ENCODE measurements at places on chromosomes 6 and 20.
A peak's percentile ranks its signal among the peaks of the same experiment; 100 is the strongest.

DNA sequence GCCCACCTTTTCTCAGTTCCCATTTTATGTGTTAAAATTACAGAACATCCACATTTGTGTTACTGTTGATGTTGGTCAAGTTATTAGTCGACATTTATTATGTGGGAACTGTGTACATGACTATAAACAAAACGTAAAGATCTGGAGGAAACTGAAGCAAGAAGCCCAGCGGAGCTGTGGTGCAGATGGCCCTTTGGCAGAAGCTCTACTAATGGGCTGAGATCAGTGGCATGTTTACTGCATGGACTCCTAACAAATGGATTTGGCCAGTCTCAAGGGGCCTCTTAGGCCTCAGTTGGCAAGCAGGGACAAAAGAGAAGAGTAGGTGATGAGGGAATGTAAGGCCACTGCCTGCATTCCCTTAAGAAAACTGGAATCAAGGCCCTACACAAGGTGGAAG is 282.1 kb upstream of the TCF21 start:
- no peak for DNase-seq

DNA sequence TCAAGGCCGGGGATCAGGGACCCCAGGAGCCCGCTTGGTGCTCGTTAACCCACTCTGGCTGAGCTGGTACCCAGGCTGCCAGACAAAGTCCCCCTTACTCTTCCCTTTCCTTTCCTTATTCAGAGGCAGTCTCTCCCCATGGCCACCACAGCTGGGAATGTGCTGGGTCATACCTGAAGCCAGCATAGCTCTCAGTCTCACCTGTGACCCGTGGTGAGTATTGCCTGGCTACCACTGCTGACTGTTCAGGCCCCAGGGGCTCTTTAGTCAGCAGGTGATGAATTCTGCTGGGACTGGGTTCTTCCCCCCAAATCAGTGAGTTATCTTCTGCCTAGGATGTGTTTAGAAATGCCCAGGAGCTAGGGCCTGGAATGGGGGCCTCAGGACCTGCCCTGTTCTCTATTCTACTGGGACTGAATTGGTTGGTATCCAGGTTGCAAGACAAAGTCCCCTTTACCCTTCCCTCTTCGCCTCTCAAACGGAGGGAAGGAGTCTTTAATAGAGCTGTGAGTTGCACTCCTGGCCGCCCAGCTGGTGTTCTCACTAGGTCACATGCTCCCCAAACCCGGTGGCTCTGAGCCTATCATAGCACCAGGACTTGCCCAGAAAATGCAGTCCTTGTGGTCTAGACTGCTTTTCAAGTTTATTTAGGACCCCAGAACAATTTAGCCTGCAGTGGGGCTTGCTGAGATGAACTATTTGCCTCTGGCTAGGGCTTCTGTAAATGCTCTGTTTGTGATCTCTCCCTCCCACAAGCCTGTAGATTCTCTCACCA is 64.6 kb downstream of the MYO6 start:
- DNase-seq, result no peak

- peak; percentile 82 for DNase-seq
These were observed 483 bp downstream of the NCOA6 start for GRCh38 chr20:34824806-34825529.

DNA sequence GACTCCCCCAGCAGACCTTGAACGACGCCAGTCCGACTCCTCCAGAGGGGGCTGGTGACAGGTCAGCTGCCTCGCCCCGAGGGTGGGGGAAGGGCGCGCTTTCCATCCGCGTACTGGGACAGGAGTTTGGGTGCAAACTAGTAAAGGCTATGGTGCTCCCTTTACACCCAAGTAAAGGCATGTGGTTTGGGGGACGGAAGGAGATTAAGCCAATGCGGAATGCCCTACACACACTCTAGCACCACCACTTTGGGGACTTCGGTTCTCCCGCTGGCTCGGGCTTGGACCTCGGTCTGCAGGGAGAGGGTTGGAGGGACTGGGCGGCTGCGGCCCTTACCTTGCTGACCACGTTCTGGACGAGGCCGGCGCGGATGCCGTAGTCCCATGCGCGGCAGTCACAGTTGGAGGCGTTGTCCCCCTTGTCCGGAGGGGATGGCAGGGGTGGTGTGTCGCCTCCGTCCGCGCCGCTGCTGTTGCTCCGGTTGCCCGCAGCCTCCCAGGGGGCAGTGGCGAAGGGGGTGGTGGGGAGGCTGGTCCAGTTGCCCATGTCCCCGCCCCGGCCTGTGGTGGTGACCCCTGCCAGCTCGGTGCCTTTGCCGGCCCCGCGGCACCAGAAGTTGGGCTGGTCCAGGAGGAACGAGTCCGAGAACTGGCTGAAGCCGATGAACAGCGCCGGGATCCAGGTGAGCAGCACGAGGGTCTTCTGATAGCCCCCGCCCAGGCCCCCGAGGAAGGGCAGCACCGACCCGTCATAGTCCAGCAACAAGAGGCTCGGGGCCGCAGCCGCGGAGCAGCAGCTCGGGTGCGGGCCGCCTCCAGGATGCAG is 1.1 kb downstream of the SLC22A23 start:
- DNase-seq, result peak; percentile 51

GRCh38 chr20:47972916-47973309 is 187.6 kb upstream of the SULF2 start:
- DNase-seq, result no peak

DNA sequence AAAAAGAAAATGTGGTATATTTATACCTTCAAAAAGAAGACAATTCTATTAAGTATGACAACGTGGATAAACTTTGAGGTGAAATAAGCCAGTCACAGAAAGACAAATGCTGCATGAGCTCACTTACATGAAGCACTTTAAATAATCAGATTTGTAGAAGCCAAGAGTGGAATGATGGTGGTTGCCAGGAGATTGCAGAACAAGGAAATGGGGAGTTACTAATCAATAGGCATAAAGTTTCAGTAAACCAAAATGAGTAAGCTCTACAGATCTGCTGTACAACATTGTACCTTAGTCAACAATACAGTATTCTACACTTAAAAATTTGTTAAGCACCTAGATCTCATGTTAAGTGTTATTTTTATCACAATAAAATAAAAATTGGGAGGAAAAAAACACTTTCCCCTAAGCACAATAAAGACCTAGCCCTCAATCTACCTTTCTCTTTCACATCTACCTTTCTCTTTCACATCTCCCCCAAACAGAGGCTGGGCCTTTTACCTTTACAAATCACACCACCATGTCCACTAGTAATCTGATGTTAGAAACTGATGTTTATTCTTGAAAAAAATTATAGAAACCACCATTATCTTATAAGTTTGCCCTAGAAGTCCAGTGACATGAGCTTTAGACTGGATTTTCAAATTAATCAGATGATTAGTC is 73.9 kb downstream of the PKIB start:
- DNase-seq, result no peak

DNA sequence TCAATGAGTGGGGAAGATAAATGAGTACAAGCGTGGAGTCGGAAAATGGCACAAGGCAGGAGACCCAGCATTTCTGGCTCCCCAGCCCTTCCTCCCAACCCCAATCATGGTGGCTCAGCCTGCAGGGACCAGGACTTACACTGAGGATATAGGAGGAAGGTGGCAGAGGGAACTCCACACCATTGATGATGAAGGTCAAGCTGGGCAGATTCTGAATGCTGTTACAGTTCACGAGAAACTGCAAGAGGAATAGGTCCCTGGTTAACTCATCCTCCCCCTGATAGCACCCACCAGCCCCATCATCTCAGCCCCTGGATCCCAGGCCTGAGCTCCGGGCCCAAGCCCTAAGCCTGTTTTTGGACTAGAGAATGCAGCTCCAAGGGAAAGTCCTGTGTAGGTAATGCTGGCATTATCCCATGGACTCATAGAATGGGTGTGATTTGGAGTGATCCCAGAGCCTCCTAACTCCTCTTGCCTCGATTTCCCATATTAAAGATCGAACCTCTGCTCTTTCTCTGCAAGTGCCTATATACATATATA is 2.3 kb upstream of the TFEB start:
- DNase-seq, result no peak

GRCh38 chr6:14191761-14192160 is 74.2 kb downstream of the CD83 start:
- DNase-seq, result no peak

DNA sequence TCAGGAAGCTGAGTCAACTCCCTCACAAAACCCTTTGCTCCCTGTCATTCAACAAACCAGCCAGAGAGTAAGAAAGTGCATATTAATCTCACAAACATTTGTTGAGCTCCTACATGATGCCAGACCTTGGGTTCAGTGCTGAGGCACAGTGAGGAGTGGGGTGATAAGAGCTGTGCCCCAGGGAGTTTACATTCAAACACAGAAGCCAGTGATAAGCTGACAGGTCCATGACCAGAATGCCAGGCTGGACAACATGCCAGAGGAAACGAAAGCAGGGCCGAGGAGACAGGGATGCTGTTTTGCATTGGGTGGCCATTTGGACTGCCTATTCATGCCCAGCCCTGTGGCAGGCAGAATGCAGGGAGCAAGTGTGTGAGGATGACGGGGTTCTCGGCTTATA is 76.7 kb downstream of the LRFN2 start:
- DNase-seq, result no peak

DNA sequence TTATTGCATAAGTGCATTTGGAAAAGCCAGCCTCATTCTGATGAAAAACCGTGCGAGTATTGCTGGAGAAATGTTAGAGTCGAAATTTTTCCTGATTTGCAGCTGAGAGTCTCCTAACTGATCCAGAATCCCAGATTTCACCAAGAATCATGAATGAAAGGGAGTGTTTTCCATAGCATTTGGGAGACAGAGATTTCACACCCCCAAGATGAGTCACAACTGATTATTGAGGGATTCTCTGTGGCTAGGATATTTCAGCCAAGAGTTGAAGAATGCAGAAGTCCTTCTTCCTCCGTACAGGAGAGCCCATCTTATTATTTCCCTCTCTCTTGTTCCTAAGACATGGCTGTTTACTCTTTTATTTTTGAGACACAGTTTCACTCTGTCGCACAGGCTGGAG is 82.2 kb upstream of the SALL4 start:
- DNase-seq, result no peak

- no peak for DNase-seq
These were observed 6.7 kb downstream of the MAK start for GRCh38 chr6:10831609-10832008.

- DNase-seq, result peak; percentile 68
These were observed 70.3 kb downstream of the SCAND1 start for GRCh38 chr20:35883778-35884540.

GRCh38 chr6:116244284-116244683 is 9.6 kb downstream of the TSPYL4 start:
- DNase-seq, result no peak

DNA sequence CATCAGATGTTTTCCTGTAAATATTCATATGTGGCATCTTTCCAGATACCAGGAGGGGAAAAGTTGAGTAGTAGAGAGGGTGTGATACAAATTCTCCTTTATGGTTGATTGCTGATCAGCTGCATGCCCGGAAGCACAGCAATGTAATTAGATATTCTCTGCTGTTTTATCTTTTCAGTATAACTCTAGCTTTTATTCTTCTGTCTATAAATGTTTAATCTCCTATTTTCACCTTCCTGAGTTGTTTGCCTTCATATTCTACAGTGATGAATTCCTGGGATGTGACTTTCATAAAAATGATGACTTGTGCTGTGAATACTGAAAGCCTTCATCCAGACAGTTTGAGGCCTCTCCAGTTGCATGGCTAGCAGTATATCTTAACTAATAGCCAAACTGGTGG is 53.7 kb downstream of the SH3BGRL2 start:
- no peak for DNase-seq

- no peak for DNase-seq
These were observed 213.9 kb upstream of the LAMP5 start for GRCh38 chr20:9300534-9300933.

DNA sequence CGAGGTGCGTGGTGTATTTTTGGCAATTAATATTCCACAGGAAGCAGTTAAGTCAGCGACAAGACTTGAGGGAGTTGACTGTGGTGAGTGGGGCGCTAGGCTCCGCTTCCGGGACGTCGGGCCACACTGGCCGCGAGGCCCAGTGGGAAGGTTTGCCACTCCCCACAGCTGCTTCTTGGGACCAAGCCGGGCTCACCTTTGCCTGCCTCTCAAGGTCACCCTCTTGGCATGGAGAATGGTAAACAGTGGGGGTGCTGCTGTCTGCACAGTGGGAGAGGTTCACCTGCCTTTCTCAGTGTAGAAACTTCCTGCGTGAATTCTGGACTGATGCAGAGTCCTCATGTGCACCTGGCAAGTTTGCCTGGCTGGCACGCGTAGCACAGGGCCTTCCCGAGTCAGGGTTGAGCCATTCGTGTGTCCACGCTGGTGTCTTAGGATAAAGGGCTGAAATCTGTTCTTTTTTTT is 6.4 kb downstream of the OSBPL2 start:
- no peak for DNase-seq

- DNase-seq, result no peak
These were observed 42.3 kb downstream of the SLC35D3 start for GRCh38 chr6:136964398-136964797.

DNA sequence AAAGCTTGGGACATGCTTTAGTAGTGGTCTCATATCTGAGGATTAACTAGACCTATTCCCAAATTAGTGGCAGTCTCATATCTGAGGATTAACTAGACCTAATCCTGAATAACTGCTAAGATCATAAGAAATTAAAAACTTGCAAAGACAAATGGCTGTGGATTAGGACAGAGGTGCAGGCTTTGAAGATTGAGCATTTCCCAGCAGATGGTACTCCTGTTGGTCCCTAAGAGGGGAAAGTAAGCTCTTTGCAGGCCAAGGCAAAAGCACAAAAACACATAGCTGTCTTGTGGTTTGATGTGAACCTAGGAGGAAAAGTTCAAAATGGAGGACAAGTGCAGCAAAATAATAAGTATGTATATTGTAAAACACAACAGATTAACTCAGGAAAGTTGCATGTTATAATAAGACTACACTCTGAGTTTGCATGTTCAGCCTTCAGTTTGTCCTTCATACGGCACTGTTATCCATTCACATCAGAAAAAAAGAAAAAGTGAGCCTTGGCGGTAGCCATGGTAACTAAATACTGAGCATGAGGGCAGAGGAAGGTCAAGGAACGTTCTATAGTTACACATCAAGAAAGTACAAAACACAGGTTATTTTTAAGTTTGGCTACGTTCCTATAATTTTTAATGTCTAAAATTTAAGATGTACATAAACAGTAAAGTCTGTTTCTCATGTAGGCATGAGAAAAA is 62.8 kb downstream of the FILIP1 start:
- no peak for DNase-seq

DNA sequence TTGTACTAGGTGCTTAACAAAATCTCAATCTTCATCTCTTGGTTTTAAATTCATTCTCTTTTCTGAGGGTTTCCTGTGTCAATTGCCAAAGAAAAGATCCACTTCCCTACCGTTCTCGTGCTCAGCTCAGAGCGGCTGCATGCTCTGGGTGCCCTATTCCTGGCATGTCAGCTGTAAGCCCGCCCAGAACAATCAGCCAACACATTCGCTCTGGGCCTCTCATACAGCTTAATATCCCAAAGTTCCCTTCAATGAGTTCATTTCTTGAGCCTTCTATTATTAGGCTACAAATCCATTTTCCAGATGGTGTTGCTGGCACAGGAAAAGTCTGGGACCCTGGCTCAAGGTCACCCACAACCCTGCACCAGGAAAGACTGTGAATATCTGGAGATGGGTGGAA is 24.3 kb upstream of the LRFN2 start:
- DNase-seq, result no peak

- no peak for DNase-seq
These were observed 539.1 kb downstream of the TFAP2A start for GRCh38 chr6:9875605-9876353.
